ENCODE measurements at places on chromosomes 3 and 15.

DNA sequence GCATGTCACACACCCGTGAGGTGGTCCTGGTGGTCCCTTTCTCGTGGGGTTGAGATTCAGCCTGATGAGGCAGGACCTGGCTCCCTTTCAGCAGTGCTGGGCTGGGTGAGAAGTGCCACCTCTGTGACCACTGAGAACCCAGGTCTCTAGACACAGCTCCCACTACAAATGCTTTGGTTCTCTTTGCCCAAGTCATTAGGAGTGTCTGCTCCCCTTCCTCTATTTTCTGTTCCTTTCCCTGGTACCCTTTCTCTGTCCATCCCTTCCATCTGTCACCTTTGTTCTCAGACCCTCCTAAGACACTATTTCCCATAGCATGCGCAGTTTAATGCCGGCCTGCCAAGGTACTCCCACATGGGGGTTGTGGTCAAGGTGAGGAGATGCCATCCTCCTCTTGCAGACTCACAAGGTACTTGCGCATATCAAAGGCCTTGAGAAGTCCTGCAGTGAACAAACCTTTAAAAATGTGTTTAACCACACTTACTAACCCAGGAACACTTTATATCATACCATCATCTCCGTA, 297.7 kb downstream of the LRTM1 start:
- no peak for DNase-seq

DNA sequence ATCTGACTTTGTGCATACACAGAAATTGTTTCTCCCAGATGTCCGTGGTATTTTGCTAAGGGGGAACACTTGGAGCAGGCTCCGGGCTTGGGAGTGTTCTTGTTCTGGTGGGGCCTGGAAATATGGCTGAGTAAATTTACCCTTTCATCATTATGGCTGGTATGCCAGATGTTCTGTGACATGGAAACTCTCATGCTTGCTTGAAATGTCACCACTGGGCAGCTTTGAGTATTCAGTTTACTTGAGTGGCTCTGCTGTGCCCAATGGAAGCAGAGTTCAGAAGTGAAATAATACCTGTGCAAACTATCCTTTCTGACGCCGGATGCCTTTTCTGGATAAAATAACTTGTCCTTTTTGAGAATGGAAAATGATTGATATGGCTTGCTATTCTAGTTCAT, 283.6 kb upstream of the TPM1 start:
- no peak for DNase-seq

DNA sequence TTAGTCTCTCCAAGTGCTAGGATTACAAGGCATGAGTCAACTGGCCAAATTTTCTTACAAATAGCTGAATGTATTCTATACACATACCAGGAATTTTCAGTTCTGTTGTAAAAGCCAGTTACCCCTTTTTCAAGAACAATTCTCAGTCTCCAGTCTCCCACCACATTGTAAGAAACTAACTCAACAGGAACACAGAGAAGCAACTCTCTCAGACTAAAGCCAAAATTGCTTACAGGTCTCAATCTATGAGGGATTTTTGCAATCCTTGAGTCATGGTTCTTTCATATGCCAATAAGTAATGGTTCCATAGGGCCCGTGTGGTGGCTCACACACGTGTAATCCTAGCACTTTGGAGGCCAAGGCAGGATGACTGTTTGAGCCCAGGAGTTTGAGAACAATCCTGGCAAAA, 8.5 kb downstream of the IP6K2 start:
- DNase-seq, result no peak

DNA sequence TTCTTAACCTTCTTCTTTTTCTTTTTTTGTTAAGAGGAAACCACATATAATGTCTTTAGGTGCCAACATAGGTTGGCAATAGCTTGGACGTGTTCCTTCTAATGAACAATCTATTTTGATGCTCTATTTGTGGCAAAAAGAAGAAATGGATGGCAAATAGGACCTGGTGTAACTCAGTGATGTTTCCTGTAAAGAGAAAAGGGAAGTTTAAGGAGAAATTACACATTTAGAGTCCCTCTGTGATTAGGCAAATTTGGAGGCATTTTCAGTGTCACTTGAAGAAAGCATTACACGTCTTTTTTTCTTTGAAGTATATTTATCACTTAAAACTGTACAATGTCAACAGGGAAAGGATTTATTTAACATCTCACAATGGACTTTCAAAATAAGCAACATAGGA, 327.1 kb downstream of the ZIC1 start:
- DNase-seq, result no peak

DNA sequence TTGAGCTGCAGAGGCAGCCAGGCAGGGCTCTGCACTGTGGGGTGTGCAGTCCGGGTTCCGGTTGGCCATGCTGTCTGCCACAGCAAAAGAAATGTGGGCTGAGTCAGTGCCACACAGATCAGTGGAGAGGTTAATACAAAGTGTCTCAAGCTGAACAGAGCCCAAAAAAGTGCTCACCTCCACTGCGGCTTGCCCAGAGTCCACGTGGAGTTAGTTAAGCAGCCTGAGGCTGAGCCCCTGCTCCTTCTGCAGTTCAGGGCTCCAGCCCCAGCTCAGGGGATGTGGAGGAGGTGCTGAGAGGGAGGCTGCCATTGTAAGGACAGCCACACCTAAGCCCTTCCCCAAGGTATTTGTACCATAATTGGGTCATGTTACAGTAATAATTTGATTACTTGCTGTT, 85.3 kb downstream of the LRRK1 start:
- no peak for DNase-seq

DNA sequence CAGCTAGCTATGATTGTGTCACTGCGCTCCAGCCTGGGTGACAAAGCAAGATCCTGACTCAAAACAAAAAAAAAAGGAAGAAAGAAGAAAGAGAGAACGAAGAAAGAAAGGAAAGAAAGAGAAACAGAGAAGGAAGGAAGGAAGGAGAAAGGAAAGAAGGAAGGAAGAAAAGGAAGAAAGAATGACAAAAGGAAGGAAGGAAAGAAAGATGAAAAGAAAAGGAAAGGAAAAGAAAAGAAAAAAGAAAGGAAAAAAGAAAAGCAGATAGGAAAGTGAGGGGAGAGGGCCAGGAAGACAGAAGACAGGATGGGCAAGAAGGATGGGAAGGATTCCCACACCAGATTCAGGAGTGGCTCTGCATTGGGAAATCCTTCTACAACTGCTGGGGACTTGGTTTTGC, 44.9 kb downstream of the GOLGA6L2 start:
- DNase-seq, result no peak

- no peak for DNase-seq
Observed at GRCh38 chr3:13062647-13063046, 10.6 kb downstream of the IQSEC1 start.

DNA sequence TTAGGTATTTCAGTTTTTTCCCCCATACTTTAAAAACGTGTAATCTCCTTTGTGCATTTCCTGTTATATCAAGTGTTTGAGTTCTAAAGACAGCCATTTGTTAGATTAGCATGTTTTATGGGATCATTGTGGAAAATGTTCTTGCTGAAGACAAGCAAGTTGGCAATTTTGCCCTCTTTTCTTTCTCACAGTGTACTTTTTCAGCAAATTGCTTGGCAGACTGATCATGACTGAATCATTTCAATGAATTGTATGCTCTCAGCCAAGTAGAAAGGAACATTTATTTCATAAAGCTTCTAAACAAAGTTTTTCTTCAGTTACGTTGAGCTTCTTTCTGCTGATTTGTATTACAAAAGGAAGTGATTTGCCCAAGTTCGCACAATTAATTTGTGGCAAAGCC, 51.6 kb downstream of the ATG7 start:
- no peak for DNase-seq

- no peak for DNase-seq
Observed at GRCh38 chr3:172270557-172271166, 177.6 kb downstream of the GHSR start.

GRCh38 chr3:24365168-24365567, 129.5 kb downstream of the THRB start:
- DNase-seq, result no peak

- no peak for DNase-seq
Observed at GRCh38 chr3:119672776-119673175, 4.4 kb downstream of the COX17 start.

GRCh38 chr15:39979606-39980005, 45.7 kb downstream of the EIF2AK4 start:
- DNase-seq, result no peak

GRCh38 chr3:65734382-65734781, 304.3 kb downstream of the MAGI1 start:
- DNase-seq, result no peak

DNA sequence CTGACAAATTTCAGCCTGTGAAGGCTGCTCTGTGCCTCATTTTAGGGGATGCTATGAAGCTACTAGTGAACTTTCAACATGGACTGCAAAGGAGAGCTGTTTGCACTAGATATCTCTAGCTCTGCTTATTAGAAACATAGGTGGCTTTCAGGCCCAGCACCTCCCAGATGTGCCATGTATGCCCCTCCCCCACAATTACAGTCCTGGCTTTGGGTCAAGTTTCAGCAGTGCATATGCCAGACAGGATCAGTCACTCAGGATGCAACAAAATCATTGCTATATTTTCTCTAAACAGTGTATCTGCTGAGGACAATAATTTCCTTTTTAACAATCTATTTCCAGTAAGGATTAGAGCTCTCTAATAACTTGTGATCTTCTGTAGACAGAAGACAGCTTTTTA, 178.8 kb upstream of the STAC start:
- DNase-seq, result no peak

GRCh38 chr15:69342460-69343076, 43.9 kb downstream of the PAQR5 start:
- DNase-seq, result no peak

GRCh38 chr3:49092938-49093852, 676 bp downstream of the QRICH1 start:
- DNase-seq, result peak; percentile 50

DNA sequence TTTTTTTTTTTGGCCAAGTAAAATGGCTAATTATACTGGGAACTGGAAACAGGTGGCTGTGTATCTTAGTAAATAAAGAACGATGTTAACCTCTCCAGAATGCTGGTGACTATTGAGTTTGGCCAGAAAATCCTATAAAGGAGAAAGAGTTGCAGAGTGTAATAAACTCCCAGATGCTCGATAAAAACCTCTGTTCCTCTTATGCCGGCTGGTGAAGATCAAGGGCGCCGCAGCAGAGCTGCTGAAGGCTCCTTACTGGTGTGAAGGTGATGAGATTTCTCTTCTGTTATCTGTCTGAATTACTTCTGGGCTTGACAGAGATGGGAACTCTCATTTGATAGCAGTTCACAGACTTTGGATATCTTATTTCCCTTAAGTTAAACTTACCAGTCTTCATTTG, 104.6 kb downstream of the PTPRG start:
- DNase-seq, result no peak

- DNase-seq, result no peak
Observed at GRCh38 chr15:87487484-87487883, 769.1 kb downstream of the NTRK3 start.

DNA sequence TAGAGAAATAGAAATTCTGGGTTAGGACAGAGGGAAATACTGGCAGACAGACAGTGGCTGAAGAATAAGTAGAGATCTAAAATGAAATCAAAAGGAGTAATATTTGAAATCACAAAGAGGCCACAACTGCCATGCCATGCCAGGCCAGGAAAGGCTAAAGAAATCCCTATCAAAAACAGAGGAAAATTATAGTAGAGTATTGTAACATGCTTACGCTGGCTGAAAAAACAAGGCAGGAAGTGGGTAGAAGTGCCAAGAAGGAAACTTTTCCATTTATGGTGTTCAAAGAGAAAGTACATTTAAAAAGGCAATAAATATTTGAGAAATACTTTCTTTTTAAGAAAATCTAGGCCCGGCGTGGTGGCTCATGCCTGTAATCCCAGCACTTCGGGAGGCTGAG, 415.7 kb downstream of the PLCL2 start:
- DNase-seq, result no peak

- no peak for DNase-seq
Observed at GRCh38 chr3:197007953-197008352, 21.7 kb downstream of the MELTF start.

DNA sequence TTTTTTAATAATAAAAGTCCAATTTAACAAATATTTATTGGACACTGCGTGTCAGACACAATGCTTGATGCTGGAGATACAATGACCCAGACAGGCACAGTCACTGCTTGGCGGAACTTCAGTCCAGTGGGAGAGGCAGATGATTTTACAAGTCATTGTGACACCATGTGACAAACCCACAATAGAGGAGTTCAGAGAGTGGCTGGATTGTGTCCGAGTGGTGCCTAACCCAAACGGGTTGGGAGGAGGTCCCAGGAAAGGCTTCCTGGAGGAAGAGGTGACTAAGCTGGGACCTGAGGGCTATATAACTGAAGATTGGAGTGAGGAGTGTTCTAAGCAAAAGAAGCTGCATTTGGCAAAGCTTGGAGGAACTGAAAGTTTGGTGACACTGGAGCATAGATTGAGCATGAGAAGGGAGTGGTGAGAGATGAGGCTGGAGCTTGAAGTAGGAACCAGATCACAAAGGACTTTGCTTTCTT, 41.4 kb downstream of the CRTC3 start:
- no peak for DNase-seq

DNA sequence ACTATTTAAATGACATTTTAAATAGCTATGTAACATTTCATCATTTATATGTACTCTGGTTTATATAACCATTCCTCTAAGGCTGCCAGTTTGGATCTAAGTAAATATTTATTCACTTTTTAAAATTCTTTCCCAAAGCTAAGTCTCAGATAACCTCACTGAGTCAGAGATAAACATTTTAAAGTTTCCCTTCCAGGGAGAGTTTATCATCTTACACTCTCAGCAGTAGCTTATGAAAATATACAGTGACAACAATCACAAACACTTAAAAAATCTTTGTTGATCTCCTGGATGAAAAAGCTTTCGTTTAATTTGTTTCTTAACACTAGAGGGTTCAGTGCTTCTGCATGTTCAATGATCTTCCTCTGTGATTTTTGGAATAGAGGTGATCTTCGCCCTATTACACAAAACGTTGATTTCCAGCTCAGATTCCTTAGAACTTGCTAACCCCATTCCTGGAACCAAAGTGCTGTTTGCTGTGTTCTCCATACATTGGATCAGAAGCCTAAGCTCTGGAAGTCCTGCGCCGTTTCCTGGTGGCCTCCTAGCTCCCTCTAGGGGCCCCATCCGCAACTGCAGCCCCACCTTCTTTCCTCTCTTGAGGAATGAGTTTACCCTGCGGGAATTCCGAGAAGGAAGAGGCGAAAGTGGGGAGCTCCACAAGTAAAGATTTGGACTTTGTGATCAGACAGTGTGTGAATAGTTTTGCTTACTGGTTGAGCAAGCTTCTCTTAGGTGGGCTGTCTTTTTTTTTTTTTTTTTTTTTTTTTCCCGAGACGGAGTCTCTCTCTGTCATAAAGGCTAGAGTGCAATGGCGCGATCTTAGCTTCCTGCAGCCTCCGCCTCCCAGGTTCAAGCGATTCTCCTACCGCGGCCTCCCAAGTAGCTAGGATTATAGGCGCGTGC, 29.3 kb upstream of the SACM1L start:
- peak; percentile 94 for DNase-seq

DNA sequence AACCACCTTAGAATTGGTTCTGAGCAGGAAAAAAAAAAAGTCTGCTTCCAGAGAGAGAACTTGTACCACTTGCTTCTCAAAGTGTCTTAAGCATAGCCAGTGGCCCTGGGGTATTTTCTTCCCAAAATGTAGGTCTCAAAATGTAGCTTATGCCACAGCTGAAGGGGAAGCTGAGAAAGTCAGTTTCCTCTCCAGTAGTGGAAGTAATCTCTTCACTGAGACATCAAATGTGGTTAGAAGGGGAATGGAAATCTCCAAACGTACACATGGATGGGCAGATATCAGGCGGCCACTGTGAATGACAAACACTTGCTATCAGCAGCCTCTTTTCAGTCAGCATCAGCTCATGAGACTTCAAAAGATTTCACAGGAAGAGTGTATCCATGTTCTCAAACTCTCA, 841.2 kb downstream of the TUSC7 start:
- DNase-seq, result no peak

Measured in AG04450 (cell line).